ENCODE measurements at places on chromosomes 2 and 18.

DNA sequence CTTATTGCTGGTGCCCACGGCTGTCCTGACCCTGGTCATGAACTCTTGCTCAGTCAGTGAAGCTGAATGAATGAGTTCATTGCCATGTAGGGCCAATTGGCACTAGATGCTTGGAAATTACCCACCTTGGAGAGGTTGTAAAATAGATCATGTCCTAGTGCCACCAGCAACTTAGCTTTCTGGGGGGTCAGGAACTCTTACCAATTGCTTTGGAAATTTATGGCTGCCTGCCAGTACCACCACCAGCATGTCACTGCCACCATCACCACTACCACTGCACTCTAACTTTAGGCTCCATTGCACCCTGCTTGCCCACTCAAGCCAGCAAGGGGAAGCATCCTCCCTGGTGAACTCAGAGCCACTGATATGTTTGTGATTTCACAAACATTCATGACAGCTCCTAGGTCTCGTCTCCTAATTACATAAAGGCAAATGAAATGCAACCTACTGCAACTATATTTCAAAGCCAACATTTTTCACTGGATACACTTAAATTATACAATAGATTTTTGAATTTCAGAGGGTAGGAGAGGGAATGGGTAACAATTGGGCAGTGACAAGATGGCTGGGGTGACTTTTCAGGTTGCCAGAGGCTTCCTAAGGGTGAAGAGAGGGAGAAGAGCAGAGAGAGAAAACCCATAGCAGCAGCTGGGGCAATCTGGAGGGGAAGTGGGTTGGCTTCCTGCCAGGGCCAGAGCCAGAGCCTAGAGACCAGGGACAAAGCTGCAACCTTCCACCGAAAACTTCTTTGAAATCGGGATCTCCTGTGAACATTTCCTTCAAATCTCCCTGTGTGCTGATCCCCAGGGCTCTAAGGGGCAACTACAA lies 3.5 kb upstream of the EMILIN1 start:
- DNase-seq, result no peak

DNA sequence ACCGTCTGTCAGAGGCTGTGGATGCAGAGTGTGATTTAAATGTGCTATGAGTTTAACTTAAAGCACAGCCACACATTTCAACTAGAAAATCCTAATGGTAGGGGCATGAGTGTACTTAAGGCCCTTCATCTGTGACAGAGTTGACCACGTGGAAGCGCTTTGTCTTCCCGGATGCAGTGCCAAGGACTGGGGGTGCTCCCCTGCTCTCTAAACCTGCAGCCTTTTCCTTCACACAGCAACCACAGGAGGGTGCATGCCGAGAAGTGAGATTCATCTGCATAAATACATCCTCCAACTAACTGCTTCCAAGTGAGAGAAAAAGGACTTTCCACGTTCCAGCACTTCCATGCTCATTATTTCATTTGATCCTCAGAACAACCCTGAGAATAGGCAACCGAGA lies 149.6 kb downstream of the MYT1L start:
- DNase-seq, result no peak

DNA sequence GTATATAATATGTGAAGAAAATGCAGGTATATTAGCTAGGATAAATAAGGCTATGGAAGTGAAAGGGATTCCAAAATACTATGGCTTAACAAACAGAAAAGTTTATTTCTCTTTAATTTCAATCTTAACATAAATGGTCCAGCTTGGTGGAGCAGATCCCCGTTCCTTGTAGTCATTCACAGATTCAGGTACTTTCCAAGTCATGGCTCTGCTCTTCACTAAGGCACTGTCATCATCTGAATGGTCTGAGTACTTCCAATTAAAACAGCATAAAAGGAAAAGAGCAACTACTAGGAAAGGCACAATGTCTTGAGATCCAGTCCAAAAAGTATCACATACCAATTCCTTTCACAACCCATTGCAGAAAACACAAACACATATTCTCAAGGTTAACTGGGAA lies 63.4 kb downstream of the OLA1 start:
- no peak for DNase-seq

DNA sequence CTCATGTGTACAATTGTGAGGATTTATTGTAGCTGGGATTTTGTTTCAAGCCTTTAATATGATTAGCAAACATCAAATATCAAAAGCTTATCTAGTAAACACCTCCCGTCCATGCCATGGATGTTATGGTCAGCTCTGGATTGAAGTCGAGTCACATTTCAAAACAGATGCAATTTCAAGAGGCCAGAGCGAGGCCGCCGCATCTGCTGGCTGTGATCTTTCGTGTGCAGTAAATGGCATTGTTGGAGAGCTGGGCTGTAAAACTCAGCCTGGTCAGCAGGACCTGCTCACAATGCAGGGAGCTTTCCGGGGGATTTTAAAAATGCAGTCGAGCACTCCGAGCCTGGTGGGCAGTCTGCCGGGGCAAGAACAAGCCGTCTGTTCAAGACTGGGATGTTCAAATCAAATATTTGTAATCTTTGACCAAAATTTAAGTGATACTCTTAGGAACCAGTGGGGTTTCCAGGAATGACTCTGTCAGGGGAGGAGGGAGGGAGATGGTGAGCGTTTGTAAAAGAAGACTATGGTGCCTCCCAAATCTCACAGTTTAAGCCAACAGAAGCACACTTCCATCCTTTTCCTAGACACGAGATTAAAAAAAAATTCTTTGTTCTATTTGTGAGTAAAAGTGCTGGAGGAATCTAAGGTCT lies 97.6 kb downstream of the MYCN start:
- DNase-seq, result no peak

DNA sequence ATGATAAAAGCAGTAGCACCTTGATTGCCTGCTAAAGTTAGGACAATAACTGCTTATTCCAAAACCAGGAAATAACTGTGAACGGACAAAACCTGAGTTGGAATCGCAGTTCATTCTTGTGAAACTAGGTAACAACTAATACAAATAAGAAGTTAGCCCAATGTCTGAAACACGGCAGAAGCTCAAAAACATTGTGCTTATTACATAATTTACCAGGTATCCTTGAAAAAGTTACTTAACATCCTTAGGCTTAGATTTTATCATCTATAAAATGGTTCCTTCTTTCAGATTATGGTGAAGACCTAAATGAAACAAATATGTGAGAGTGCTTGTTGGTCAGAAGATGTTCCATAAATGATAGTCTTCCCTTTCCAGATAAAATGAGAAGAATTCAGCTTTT lies 32.4 kb downstream of the RTN4 start:
- DNase-seq, result no peak

DNA sequence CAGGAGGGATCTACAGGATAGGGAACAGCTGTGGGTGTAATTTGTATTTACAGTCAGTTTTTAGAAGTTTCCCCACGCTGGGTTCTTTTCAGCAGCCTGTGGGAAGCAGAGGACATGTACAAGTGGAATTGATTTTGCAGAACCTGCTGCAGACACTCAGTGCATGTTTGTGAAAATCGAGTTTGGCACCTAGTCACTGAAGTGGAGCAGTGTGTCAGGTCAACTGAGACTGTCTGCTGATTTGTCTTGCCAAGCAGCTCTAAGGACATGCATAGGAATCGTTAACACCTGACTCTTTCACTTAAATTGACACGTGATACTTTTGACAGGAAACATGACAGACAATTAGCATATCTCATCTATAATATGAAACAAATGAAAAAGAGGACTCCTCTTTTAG lies 416.6 kb downstream of the TMX3 start:
- DNase-seq, result no peak

DNA sequence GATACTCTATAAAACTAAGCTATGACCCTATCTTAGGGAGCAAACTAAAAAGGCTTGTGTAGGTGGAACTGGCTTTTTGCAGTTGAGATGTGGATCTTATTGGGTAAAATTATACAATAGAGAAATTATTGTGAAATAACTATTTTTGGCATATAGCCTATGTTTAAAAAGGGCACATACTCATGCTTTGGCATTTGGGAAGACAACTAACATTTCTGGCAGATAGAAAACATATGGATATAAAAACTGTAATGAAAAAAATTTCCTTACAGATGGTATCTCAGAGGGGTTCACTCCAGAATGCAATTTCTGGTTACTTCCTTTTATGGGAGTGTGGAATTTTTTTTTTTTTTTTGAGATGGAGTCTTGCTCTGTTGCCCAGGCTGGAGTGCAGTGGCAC lies 120.1 kb upstream of the CCDC195 start:
- DNase-seq, result no peak

DNA sequence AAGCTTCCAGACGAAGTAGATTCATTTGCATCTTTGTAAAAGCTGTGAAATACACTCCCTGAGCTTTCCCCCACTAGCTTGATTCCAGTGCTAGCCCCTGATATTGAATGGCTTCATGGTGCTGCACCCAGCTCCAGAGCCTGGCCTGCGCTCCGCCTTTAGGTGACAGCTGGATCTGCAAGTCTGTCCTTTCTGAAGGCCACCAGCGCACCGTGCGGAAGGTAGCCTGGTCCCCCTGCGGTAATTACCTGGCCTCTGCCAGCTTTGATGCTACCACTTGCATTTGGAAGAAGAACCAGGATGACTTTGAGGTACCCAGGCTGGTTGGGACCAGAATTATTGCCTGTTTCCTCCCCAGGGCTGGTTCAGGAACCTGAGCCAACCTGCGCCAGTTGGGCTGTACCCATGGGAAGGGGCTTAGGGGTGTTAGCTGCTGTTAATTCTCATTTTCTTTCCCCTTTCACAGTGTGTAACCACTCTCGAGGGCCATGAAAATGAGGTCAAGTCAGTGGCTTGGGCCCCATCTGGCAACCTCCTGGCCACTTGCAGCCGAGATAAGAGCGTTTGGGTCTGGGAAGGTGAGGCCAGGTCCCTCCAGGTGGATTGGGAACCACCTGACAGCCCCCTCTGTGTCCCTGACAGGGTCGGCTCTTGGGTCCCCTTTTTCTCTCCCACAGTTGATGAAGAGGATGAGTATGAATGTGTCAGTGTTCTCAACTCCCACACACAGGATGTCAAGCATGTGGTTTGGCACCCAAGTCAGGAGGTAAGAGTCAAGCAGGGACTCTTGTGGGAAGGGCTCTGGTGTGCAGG lies 1.3 kb downstream of the CIAO1 start:
- DNase-seq, result no peak

- DNase-seq, result no peak
Measured at GRCh38 chr2:203688798-203689197, 17.6 kb upstream of the CD28 start.

DNA sequence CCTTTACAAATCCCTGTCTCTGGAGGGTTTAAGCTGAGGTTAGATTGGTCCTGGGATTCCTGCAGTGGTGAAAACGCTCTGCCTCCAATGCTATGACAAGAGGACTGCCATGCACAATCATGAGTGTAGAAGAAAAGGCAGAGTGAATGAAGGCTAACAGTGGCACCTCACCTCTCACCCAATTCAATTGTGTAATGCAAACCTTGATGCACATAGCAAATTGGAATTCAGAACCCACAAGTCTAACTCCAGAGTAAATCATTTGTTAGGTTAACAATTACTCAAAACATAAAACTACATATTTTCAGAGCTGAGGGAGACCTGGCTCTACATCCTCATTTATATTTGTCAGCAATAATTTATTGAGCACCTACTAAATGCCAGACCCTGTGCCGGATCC lies 1.8 kb downstream of the TGFBRAP1 start:
- no peak for DNase-seq

DNA sequence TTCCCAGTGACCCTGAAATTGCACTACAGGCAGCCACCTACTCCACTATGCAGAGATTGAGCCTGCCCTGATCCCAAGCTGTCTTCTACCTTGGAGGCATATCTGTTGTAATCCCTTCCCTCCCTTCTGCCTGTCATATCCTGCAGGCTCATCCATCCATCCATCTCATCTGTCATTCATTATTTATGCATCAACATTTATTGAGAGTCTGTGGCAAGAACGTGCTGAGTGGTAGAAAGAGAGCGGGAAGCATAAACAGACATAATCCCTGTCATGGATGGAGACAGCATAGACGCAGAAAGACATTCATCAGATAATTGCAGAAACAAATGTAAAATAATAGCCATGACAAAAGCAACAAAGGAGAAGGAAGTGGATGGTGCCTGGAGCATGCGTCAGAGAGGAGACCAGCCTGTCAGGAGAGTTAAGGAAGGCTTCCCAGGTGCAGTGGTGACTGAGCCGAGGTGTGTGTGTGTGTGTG lies 110.7 kb upstream of the STPG4 start:
- no peak for DNase-seq

- no peak for DNase-seq
Measured at GRCh38 chr2:205937211-205937610, 148.8 kb downstream of the INO80D start.

GRCh38 chr2:190382851-190383250 lies 25.3 kb upstream of the MFSD6 start:
- DNase-seq, result no peak

DNA sequence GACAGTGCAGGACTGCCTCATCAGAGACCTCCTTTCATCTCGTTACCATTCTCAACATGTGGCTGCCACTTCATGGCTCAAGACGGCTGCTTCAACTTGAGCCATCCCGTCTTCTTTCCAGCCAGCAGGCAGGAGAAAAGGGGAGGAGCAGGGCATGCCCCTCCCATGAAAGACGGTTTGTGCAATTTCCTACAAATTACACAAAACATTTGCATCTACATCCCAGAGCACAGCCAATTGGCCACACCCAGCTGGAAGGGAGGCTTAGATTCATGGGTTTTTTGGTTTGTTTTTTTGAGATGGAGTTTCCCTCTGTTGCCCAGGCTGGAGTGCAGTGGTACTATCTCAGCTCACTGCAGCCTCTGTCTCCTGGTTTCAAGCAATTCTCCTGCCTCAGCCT lies 11.8 kb downstream of the UCN start:
- no peak for DNase-seq

GRCh38 chr2:43314299-43314927 lies 88.0 kb upstream of the ZFP36L2 start:
- DNase-seq, result no peak

DNA sequence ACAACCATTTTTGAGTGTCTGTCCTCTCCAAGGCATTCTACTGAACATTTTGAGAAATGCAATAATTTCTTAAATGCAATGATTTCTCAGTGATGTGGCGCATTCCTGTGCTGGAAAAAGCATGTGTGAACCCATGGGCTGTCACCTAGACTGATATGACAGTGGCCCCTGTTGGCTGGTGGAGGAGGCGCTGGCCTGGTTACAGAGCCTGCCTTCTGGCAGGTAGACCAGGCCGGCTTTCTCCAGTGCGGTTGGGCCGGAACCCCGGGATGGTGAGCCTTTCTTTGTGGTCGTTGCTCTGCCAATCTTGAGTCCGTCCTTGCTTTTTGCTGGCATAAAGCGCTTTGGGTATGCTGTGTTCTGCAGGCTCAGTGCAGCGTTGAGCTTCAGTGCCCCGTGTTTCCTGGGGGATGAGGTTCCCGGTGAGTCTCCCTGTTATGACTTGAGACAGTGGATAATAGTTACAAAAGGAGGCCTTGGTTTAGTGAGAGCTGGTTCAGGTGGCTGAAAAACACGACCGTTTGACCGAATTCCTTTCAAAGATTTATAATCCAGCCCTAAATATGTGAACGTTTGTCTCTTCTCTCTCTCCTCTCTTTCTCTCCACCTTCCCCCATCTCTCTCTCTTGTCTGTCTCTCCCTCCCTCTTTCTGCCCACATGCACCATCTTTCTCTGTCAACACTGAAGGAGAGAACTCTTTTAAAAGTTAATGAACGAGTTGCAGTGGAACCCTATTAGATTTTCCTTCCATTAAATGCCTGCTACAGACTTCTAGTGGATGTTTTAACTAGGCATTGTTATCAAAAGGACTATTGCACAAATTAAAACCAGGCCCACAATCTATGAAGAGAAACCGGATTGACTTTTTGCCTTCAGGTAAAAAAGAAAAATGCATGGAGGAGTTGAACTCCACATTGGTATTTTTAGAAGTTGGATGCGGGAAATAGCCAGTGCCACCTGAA lies 34.0 kb downstream of the TSHZ1 start:
- no peak for DNase-seq

- DNase-seq, result peak; percentile 46
Measured at GRCh38 chr2:201781557-201782051, 871 bp upstream of the ALS2 start.

GRCh38 chr2:183031911-183032794 lies 6.1 kb downstream of the NCKAP1 start:
- no peak for DNase-seq
